SK-N-SH treated with all-trans-retinoic acid at 6 μM for 48 hours (cell line): ENCODE measurements at places on chromosomes 11 and 22.

GRCh38 chr22:50027639-50028537, 15.3 kb upstream of the IL17REL start:
- peak; percentile 7; the same call in 1 of the 3 replicates for ATAC-seq

DNA sequence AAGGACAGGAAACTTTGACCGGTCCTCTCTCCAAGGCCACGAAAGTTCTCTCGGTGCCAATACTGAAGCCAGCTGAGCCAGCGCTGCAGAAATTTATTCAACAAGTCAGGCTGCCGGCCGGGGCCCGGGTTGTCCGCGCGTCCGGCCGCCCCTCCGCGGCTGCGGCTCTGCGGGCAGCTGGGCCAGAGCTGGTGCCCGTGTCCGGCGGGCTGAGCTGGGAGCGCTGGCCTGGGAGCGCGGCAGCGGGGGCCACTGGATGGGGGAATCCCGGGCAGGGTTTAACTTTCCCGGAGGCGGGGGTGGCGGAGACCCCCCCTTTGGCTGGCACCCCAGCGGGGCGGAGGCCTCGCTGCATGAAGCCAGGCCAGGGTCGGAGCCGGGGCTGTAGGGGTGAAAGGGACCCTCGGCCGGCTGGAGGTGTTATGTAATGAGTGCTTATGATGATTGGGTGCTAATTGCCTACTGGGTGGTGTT, 12.3 kb upstream of the CACNA1I start:
- no peak for ATAC-seq

DNA sequence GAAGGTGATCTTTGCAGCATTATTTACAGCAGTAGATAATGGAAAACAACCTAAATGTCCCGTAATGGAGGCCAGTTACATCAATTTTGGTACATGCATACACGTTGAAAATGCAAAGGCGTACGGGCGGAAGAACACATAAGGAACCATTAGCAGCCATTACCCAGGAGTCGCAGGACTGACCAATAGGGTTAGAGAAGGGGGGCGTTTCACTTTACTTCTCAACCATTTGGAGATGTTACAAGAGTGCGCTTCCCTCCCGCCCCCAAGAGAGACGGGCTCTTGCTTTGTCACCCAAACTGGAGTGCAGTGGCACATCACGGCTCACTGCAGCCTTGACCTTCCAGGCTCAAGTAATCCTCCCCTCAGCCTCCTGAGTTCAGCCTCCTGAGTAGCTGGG, 52.8 kb upstream of the SLC35C1 start:
- ATAC-seq: no peak

DNA sequence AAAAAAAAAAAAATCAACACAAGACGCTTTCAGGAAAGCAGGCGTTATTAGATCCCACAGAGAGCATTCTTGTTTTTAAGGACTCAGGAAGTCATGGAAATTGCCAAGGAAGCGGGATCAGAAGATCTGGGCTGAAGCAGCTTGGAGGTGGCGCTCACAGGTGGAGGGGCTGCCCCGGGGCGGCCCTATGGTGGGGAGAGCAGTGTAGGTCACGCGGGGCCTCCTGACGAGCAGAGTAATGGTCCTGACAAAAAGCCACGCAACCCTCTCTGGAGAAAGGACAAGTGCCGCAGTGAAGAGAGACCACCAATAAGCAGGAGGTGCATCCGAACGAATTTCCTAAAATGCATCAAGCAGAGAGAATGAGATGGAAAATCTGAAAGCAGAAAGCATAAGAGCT, 407.0 kb downstream of the BRD1 start:
- no peak for ATAC-seq

DNA sequence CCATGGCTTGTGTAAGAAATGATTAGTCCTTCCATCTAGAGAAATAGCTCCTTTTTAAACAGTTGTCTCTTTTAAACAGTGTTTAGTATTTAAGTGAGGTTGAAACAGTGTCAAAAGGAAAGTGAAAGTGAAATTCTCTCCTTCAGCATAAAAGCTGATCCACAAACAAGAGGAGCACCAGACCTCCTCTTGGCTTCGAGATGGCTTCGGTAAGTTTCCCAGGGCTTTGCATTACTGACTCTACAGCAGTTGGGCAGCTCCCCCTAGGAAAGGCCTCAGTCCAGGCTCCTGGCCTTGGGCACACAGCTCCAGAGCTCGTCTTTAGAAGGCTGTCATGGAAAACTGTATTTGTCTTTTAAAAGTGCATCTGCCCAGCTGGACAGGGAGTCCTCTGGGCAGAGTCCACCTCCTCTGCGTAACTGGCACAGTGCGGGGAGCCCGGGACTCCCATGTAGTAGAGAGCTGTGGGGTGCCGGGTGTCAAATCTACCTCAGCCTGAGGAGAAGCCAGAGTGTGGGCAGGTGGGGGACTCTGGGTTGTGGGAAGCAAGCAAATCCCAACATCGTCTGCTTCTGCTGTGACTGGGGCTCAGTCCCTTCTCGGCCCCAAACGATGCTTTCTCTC, at the start of gene PLAAT4:
Gene PLAAT4 (plus strand): TSS at position 140 of the 624 bp plus-strand sequence. CDS start 61 bp downstream, at position 201.
- peak; percentile 77 for ATAC-seq
